ENCODE measurements at places on chromosomes 2 and 18.

GRCh38 chr2:63104482-63104881 is 53.9 kb downstream of the OTX1 start:
- no peak for DNase-seq

- DNase-seq = no peak
These were observed 22.0 kb upstream of the SP9 start for GRCh38 chr2:174312581-174313234.

DNA sequence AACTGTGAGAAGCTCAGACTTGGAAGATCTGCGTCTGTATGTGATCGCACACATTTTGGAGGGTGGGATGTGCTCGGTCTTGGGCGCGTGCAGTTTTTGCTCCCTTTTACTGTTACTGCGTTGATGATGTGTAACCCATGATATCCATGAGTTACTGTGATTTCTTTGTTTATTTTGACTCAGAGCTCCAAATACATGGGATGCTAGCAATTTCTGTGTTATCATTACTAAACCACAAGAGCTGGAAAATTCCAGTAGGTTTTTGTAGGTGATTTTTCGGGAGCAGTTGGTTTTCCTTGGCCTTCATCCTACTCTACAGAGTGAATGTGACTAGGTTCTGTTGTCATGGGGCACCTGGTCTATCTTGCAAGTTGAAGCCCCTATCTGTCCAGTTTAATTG is 124.2 kb downstream of the AGAP1 start:
- no peak for DNase-seq

- DNase-seq = no peak
These were observed 38.5 kb upstream of the CXCR4 start for GRCh38 chr2:136156411-136156810.

DNA sequence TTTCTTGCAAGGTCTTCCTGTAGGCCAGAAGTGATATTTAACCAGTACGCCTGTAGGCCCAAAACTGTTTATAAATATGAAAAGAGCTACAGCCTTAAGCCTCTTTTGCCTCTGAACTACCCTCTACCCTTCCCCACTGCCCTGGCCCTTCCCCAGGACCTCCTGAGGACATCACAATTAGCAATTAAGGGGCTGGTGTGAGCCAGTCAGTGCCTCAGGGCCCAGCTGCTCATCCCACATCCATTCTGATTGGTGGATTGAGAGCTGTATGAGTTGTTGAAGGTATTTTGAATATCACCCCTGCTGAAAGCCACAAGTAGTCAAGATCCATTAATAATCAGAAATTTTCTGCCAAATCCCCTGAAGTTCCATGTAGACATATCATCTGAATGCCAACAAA is 126.3 kb upstream of the TACR1 start:
- no peak for DNase-seq

DNA sequence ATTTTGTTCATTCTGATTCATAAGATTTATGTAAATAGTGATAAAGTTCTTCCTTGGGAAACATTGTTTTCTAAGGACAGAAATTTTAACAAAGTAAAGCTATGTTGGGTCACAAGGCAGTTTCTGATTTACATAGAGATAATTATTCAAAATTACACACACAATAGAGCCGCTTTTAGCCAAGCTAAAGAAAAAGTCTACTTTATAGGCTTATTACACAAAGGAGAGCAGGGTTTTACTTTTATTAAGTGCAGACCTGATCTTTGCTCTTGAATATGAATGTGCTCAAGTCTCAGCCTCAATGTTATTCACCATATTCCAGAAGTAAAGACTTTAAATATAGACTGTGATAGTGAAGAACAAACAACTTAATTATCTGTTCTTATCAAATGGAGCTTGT is 787.8 kb upstream of the LINC00305 start:
- no peak for DNase-seq
